ENCODE measurements at places on chromosomes 7 and 10.
A peak's percentile ranks its signal among the peaks of the same experiment; 100 is the strongest.

DNA sequence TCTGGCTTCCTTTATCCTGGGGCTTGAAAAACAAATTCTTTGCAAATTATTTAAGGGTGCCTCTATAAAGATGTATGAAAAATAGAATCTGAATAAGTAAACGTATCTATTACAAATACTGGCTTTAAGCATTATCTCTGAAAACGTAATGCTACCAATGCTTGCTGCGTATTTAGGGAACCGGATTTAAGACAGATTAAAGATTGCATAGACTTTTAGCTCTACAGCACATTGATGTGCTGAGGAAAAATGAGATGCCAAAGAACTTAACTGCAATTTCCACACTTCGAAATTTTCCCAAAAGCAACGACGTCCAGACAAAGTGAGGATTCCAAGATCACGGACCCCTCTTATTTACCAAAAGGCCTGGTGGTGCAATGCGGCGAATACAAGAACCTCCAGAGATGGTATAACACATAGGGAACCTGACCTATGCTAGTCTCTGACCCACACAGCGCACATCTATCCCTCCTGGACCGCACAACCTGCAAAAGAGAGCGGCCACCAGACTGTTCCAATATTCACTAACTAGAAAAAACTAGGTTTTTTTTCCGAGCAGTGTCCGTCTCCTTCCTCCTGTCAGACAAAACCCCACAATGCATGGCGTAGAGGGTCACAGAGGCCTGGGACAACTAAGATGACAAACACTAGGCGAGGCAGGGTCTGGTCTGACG, 34.3 kb upstream of the PHF14 start:
- no peaks in the 10 kb centered on the region for H3K27me3 ChIP-seq
- peak; percentile 10 for DNase-seq
- peaks cover 37% of the 10 kb centered on the region for H3K36me3 ChIP-seq
- peak overlapping the region; percentile 95 for H3K27ac ChIP-seq
- H3K4me3 ChIP-seq: peak overlapping the region; percentile 81

DNA sequence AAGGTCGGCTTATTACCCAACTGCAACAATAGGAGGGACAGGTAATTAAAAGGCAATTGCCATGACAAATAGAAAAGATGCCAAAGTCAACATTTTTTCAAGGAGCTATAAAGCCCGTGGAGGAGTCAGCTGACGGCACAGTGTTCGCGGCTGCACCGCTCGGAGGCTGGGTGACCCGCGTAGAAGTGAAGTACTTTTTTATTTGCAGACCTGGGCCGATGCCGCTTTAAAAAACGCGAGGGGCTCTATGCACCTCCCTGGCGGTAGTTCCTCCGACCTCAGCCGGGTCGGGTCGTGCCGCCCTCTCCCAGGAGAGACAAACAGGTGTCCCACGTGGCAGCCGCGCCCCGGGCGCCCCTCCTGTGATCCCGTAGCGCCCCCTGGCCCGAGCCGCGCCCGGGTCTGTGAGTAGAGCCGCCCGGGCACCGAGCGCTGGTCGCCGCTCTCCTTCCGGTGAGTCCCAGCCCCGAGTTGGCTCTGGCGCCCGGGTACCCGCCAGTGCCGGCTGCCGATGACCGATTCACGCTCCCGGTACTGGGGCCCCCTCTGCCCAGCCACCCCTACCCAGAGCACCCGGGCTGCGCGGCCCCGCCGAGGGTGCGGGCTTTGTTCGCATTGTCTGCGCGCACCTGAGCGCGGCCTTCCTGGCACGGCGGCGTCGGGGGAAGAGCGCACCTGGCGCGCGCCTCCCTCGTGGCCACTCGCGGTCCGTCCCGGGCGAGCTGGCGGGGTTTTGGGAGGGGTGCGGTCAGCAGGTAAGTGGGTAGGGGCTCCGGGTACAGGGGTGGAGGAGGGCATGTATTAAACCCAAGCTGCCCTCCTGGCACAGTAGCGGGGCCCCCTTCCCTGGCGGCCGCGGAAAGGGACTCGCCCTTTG, at the start of gene VWA2:
TSS of gene VWA2 (plus strand) at position 138 of the 877 bp plus-strand sequence. CDS start 9,460 bp downstream, outside the sequence.
- H3K4me3 ChIP-seq: peak within 1 kb of the TSS; percentile 55
- no peaks in the 10 kb centered on the region for H3K36me3 ChIP-seq
- peak; percentile 72 for DNase-seq
- no peak within 1 kb of the TSS for H3K27ac ChIP-seq
- peaks cover 9% of the 10 kb centered on the region for H3K4me1 ChIP-seq

- H3K27me3 ChIP-seq: no peaks in the 10 kb centered on the region
- H3K36me3 ChIP-seq: peaks cover 5% of the 10 kb centered on the region
- H3K4me3 ChIP-seq: no peak overlapping the region
- peaks cover 51% of the 10 kb centered on the region for H3K4me1 ChIP-seq
Measured at GRCh38 chr10:118730756-118731456, 23.9 kb downstream of the CACUL1 start.

DNA sequence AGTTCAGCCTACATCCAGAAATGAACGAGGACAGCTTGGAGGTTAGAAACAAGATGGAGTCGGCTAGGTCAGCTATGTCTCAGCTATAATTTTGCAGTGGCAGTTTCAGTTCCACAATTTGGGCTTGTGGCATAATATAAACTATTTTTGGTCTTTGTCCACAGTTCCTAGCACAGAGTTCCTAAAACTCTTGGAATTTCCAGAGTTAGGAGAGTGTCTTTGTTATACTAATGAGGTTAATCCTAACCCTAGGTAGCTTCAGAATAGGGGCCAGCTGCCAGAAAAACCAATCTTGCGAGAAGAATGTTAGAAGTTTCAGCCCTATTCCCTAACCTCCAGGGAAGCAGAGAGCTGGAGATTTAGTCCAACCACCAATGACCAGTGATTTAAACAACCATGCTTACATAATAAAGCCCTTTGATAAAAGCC, 131.9 kb downstream of the AKR1D1 start:
- DNase-seq: no peak
- H3K27me3 ChIP-seq: no peaks in the 10 kb centered on the region
- no peak overlapping the region for H3K4me3 ChIP-seq
- no peak overlapping the region for H3K27ac ChIP-seq

DNA sequence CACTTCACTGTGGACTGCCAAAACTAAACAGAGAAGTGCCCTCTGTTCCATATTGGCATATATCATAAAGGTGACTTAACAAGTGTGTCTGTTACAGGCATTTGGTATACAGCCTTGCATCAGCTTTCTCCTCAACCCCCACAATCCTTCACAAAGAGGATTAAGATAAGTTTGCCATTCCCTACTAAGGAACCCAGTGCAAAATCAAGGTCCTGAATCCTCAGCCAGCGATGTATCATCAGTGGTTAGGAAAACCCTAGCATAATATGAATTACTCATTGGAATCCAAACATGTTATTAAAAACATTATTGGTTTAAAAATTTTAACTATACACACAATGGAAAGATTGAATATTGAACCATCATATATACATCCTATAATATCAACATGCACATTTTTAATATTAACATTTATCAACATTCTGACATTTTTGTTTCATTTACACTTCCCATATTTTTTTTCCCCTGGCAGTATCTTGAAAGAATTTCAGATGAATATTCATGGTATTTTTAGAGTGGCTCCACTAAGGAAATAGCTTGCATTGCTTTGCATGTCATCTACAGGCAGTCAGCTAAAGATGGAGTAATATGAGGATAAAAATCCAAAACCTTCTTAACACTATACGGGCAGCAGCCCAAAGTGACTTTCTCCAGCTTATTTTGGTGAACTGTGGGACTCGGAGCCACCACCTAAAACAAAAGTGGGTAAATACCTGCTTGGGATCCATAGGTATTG, 215.6 kb upstream of the CHRM2 start:
- no peaks in the 10 kb centered on the region for H3K36me3 ChIP-seq
- H3K4me3 ChIP-seq: no peak overlapping the region
- no peaks in the 10 kb centered on the region for H3K27me3 ChIP-seq
- H3K4me1 ChIP-seq: no peaks in the 10 kb centered on the region
- DNase-seq: no peak
- H3K27ac ChIP-seq: no peak overlapping the region

DNA sequence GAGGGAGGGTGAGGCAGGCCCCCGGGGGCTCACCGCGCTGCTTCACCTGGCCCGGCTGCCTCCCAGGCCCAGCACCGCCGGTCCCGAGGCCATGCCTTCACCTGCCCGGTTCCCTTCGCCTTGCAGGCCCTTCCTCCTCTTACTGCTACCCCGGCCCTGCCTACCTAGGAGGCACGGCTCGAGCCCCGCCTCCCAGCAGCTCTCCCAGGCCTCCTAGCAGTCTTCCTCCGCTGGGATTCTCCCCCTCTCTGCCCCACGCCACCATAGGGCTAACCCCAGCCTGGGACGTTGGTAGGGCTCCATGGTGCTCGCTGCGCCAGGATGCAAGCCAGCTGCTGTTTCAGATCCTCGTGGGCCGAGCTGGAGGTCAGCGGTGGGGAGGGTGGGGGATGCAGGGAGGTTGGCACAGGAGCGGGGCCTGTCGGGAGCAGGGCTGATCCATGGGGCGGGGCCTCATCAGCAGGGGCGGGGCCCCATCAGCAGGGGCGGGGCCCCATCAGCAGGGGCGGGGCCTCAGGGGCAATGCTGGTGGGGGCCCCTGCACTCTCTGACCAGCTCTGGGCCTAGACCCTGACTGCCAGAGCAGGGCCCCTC, 63.3 kb downstream of the RASGEF1A start:
- H3K27me3 ChIP-seq: peaks cover 23% of the 10 kb centered on the region
- H3K4me1 ChIP-seq: peaks cover 13% of the 10 kb centered on the region
- no peaks in the 10 kb centered on the region for H3K36me3 ChIP-seq
- H3K27ac ChIP-seq: no peak overlapping the region
- peak; percentile 20 for DNase-seq
- H3K4me3 ChIP-seq: no peak overlapping the region

DNA sequence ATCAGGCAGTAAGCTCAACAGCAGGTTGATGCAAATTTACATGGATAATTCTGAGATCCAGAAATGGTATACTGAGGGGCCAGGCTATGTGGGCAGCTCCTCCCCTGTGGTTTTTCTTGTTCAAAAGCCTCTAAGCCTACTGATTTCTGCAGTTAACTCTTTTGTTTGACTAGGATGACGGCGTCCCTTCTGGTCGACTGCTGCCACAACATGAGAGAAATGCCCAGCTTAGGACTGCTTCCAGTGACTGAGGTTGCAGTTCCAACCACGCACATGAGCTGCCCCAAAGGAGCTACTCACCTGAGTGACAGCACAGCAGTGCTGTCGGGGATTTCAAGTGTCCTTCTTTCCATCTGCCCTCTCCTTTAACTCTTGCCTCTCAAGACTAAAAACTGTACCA, 973.0 kb upstream of the GHITM start:
- H3K4me1 ChIP-seq: no peaks in the 10 kb centered on the region
- no peak for DNase-seq
- H3K27ac ChIP-seq: no peak overlapping the region
- H3K27me3 ChIP-seq: no peaks in the 10 kb centered on the region
- no peak overlapping the region for H3K4me3 ChIP-seq

GRCh38 chr10:89217057-89217990, 10.2 kb upstream of the CH25H start:
- H3K27ac ChIP-seq: peak overlapping the region; percentile 64
- H3K36me3 ChIP-seq: peaks cover 15% of the 10 kb centered on the region
- peak; percentile 58 for DNase-seq
- H3K27me3 ChIP-seq: no peaks in the 10 kb centered on the region
- peaks cover 9% of the 10 kb centered on the region for H3K4me1 ChIP-seq
- H3K4me3 ChIP-seq: no peak overlapping the region

Measured in heart left ventricle (tissue), 16 donors.